GM04504 (cell line): ENCODE measurements at places on chromosomes 1 and 21.

GRCh38 chr1:61076728-61077675 lies 5.4 kb upstream of the NFIA start:
- peak; percentile 41 for DNase-seq

- no peak for DNase-seq
These were observed 222.0 kb downstream of the DENND1B start for GRCh38 chr1:197553281-197553680.

DNA sequence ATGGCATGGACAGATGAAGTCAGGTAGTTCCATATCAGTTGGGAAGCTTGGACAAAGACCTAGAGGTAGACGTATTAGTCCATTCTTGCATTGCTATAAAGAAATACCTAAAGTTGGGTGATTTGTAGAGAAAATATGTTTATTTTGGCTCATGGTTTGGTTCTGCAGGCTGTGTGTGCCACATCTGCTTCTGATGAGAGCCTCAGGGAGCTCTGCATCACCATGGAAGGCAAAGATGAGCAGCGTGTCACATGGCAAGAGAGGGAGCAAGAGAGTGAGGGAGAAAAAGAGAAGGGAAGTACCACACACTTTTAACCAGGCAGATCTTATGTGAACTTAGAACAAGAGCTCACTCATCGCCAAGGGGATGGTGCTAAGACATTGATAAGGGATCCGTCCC lies 9.0 kb downstream of the TSACC start:
- peak; percentile 46 for DNase-seq

DNA sequence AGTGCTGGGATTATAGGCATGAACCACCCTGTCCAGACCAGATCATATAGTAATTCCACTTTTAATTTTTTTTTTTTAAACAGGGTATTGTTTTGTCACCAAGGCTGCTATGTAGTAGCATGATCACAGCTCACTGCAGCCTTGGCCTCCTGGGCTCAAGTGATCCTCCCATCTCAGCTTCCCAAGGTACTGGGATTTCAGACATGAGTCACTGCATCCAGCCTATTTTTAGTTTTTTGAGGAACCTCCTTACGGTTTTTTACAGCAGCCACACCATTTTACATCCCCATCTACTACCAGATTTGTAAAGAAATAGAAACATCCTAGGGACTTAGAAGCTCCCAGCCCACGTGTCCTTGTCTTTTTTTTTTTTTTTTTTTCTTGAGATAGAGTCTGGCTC lies 24.0 kb downstream of the L1TD1 start:
- DNase-seq: no peak

GRCh38 chr1:100076319-100076718 lies 56.4 kb downstream of the SASS6 start:
- no peak for DNase-seq

DNA sequence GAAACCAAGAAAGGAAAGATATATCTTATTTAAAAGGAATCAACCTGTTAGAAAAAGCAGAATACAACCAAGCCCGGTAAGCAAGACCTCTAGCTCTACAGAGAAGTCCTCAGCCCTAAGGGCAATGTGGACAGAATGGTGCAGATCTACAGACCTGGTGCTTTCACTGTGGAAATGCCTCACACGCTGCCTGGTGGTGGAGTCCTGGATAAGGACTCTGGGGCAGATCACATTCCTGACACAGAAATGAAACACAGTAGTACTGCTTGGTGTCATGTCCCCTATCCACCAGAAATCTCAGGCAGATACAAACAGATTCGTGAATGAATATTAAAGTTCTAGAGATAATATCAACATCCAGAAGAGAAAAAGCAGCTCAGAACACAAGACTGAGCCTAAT lies 6.8 kb downstream of the CNN3 start:
- no peak for DNase-seq

GRCh38 chr1:64229307-64229706 lies 25.9 kb downstream of the UBE2U start:
- no peak for DNase-seq

GRCh38 chr21:40768056-40768455 lies 78.9 kb downstream of the DSCAM start:
- no peak for DNase-seq

DNA sequence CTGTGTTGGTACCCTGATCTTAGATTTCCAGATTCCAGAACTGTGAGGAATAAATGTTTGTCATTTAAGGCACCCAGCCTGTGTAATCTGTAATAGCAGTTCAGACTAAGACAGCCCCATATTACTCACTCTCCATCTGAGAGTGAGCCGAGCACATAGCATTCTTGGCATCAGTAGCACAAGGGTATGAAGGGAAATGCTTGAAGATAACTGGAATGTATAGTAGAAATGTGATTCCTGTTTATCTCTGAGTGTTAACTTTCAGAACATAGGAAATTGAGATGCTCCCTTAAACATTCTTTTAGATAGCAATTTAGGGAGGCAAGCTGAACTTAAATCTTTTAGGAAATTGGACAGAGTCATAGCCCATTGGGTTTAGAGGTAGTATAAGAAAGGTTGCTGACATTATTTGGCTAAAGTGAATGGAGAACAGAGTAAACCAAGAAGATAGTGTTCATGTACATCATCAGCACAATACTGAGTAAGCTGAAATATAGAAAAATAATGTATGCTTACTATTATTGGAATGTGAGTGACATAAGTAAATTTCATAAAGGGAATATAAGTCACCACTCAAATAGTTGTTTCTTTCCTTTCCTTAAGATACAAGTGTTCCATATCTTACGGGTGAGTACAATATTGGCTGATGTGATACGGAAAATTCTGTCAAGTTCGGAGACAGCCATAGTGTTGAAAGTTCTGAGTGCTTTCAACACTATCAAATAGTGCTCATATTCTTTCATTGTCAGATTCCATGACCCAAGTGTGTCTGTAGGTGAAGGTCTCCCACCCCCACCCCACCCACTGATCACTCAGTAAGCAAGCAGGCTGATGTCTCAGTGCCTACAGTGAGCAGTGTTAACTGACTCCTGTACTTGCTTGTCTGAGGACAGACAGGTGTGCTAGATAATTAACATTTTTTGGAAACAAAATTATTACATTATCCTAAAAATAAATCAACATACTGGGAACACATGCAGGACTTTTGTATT lies 73.7 kb downstream of the LRRC8D start:
- peak; percentile 58 for DNase-seq

DNA sequence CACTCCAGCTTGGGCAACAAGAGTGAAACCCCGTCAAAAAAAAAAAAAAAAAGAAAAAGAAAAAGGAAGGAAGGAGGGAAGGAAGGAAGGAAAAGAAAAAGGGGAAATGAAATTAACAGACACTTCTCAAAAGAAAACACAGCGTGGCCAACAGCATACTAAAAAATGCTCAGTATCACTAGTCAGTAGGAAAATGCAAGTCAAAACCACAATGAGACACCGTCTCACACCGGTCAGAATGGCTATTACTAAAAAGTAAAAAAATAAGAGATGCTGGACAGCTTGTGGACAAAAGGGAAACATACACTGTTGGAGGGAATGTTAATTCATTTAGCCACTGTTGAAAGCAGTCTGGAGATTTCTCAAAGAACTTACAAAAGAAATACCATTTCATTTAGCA lies 369.5 kb upstream of the BRINP3 start:
- no peak for DNase-seq

DNA sequence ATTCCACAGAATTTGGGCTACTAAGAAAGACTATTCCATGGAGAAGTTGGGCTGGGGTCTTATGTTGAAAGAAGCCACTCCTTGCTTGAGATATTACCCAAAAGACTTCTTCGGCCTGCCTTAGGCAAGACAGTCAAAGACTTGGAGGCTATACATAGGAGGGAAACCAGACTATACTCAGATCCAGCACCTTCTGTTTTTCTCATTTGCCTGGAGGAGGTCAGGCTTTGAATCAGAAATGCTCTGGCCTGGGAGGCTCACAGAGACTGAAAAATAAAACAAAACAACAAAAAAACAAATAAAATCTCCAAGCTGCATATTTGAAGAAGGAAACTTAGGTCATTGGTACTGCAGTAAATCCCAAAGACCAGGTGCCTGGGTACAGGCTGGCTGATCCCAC lies 38.4 kb upstream of the EXOSC10 start:
- no peak for DNase-seq

GRCh38 chr1:202561726-202562443 lies 148.4 kb downstream of the SYT2 start:
- no peak for DNase-seq

GRCh38 chr1:81517987-81518386 lies 282.7 kb upstream of the ADGRL2 start:
- DNase-seq: no peak

DNA sequence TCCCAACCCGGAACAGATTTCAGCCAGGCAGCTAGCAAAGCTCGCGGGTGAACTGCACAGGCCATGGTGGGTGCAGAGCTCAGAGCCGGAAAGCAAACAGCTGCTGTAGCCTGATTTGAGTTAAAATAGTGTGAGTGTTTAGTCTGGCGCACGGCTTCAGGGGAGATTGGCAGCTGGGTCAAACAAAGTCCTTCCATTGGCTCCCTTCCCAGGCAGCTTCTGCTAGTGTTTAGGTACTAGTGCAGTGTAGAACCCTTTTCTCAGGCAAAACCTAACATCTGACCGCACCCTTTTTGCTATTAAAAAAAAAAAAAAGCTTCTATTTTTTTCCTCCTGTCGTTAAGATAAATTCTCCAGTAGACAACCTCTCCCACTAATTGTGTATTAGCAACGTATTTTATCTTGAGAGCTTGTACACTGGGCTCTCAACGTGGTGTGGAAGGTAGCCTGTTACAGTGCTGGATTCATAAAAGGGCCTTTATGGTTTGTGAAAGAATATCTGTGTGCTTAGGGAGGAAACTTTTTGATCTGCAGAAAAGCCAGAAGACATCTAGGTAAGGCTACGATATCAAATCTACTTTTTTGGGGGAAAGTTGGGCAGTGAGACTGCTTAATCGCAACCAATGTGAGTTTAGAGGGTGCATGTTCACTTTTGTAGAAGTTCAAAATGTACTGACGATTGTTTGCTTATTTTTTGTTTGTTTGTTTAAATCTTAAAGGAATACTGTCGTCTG lies 689.6 kb downstream of the USP25 start:
- DNase-seq: no peak

- DNase-seq: no peak
These were observed 21.3 kb upstream of the PKP1 start for GRCh38 chr1:201261771-201262547.

DNA sequence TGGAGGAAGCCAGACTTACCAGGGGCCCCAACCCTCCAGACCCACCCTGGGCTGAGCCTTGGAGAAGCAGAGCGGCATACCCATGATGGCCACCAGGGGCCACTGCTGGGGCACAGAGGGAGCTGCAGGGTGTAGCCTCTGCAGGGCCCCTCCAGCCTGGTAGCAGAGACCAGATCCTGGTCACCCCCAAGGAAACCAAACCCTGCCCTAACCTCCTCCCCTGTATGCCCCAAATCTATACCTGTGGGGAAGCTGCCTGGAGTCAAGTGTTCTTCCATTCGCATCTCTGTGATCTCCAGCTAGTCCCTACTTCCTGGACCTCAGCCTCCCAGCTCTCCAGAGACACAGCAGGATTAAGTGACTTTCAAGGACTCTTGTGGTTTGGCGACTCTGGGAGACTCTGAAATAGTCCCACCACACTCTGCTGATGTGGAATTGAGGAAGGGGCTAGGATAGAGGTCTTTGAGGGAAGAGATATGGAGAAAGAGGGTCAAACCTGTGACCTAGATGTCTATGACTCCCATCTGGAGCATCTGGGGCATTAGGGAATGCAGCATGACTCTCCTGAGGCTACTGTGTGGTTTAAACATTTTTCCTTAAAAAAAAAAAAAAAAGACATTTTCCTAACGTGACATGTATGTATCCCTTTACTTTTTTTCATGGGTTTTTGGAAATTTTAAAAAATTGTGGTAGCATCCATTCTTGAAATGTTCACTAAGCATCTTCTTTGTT lies 119.2 kb upstream of the IPO9 start:
- no peak for DNase-seq

GRCh38 chr1:183073320-183073719 lies 50.1 kb downstream of the LAMC1 start:
- no peak for DNase-seq

- no peak for DNase-seq
These were observed 29.3 kb upstream of the SHISA4 start for GRCh38 chr1:201859424-201859823.

DNA sequence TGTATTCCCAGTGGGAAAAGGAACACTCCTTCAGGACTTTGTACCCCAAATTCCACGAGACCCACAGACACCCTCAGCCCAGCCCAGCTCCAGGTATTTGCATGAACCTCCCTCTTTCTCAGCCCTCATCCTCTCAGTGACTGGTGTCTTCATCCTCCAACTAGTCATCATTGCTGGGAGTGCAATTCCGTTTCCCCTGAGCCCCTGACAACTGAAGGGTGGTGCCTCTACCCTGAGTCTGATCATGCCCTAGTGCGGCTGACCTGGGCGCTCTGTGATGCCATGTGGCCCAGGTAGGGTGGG lies 3.8 kb upstream of the ZNF692 start:
- DNase-seq: no peak

DNA sequence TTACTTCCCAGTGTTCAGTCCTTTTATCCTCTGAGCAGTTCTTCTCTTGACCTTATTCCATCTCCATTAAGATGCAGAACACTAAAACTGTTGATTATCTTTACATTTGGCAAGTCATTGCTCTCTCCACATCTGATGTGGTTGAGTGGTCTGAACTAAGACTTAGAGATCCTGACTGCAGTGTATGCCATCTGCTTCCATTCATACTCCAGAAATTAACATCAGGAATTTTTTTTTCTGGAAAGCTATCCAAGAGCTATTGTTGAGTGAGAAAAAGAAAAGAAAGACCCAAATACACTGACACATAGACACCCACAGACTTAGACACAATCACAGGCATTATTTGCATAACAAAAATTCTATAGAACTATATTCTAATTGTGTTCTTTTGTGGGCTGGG lies 3.7 kb upstream of the TRIM62 start:
- DNase-seq: no peak

GRCh38 chr1:186699519-186699918 lies 19.3 kb upstream of the PTGS2 start:
- DNase-seq: no peak

- DNase-seq: no peak
These were observed 47.8 kb downstream of the PIK3CD start for GRCh38 chr1:9699361-9699760.

DNA sequence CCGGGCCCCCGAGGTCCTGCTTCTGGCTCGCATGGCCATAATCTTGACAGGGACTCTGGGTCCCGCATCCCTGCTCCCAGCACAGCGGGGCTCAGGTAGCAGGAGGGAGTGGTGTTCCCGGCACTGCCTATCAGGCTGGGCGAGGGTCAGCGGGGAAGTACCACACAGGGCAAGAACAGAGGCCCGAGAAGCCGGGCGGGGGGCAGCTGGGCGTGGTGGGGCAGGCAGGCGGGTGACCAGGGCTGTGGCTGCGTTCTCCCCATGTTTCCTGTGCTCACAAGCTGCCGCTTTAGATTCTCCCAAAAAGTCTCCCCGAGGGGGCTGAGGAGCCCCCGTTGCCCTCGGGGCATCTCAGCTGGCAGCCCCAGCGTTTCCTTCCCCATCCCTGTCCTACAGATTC lies 18.3 kb downstream of the ATAD3B start:
- DNase-seq: no peak
